ENCODE measurements at places on chromosomes 13 and 19.

DNA sequence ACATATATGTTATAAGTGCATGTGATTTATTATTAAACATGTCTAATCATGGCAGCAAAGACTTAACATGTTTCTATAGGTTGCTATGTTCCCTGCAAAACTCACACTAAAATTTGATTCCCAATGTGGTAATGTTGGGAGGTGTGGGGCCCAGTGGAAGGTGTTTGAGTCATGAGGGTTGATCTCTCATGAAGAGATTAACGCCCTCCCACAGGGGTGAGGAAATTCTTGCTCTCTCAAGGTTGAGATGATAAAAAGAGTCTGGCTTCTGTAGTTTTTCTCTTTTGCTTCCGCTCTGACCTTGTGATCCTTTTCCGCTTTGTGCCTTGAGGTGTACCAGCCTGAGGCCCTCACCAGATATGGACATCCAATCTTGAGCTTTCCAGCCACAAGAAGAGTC lies 737.5 kb upstream of the SLITRK5 start:
- H3K27me3 ChIP-seq = no peaks in the 10 kb centered on the region
- no peak for DNase-seq
- no peak overlapping the region for H3K4me3 ChIP-seq
- no peaks in the 10 kb centered on the region for H3K36me3 ChIP-seq

- peak overlapping the region; percentile 14 for H3K4me3 ChIP-seq
- DNase-seq = no peak
- H3K27me3 ChIP-seq = no peaks in the 10 kb centered on the region
- H3K27ac ChIP-seq = no peak overlapping the region
These were observed 6.0 kb downstream of the SSC5D start for GRCh38 chr19:55494172-55494761.

DNA sequence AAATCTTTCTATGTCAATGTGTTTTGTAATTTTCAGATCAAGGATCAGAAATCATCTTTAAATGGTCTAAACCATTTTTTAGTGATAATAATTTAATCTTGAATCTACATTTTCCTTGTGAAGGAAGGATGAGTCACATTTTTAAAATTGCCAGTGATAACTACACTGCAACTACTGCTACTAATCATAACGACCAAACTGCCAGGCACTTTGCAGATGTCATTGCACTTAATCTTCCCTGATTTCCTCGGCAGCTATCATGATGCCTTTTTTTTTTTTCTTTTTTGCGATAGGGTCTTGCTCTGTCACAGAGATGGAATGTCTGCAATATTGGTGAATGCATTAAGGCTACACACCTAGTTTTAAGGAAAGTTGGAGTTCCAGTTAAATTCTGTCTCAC lies 41.4 kb upstream of the SLC10A2 start:
- no peak overlapping the region for H3K27ac ChIP-seq
- no peak overlapping the region for H3K4me3 ChIP-seq
- H3K4me1 ChIP-seq = no peaks in the 10 kb centered on the region
- no peaks in the 10 kb centered on the region for H3K27me3 ChIP-seq

GRCh38 chr19:51124729-51125128 lies at the start of gene SIGLEC9:
SIGLEC9 (plus strand) TSS chr19:51124906; CDS start chr19:51124975, 69 bp downstream.
- H3K27ac ChIP-seq = no peak within 1 kb of the TSS
- DNase-seq = no peak
- no peaks in the 10 kb centered on the region for H3K27me3 ChIP-seq
- H3K36me3 ChIP-seq = no peaks in the 10 kb centered on the region
- H3K4me3 ChIP-seq = no peak within 1 kb of the TSS
